ENCODE measurements at places on chromosomes 3 and 15. TPM values are rescaled to one million over a fixed set of nuclear protein-coding genes. Genes with fewer than 3 reads are reported as not detected.

Gene SNUPN
- 33.5 TPM for total RNA-seq

Gene PLXNB1
- total RNA-seq: 8.0 TPM

Gene PRRT3
- 7.5 TPM for total RNA-seq

Gene HHLA2
- not detected for total RNA-seq

DNA sequence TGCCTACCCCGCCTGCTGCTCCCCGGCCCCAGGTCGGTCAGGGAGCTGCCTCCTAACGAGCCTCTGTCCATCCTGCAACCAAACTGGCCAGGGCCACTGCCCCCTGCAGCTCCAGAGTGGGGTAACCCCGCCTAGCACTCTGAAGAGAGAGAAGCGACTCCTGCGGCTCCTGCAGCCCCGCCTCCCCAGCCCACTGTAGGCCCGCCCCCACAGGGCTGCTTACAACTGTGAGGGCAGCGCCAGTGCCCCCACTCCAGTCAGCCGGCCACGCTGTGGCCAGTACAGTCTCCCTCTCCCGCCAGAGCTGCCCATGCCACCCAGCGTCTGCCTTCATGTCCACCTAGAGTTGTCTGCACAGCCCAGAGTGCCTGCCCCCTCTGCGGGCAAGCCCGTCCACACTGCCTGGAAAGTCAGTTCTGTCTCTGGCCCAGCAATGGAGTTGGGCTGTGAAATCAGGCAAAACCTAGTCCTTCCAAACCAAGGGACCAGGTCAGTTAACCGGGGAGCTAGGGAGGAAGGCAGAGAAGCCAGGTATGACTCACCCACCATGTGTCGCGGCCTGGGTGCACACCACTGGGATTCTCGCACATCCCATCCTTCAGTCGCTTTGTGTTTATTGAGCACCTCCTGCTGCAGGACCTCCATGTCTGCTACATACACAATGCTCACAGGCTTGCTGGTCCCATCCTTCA lies 2.4 kb downstream of the UCN2 start:
- peak; percentile 81 for DNase-seq

DNA sequence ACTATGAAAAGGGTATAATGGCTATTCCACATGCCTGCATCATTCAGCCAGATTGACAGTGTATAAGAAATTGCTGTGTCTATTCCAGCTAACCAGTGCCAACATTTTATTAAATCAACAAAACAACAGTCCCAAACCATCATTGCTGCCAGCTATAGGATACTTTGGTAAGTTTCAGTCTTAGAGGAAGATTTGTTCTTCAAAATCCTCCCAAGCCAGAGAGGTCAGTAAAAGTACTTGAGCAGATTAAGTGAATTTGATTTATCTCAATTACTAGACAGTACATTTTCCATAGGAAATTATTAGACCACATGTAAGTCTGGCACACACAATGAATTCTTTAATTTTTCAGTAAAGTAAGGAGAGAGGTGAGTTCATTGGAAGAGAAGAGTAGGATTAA lies 50.7 kb downstream of the TFG start:
- no peak for DNase-seq

DNA sequence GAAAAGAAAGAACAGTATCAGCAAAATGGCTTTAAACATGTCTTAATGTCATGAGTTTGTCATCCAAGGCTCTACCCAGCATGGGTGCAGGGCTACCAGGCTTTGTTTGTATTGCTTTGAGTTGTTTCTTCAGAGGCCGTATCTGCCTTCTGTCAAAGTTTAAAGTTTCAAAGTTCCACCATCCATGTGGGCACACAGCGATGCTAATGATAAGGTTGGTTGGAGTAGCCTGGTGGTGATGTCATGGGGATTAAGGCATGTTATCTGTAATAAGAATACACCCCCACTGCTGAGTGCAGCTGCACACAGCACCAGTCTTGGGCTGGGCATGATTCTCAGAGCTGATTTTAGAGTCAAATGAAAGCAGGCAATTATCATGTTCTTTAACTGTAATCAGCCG lies 72.0 kb upstream of the LRTM1 start:
- no peak for DNase-seq

DNA sequence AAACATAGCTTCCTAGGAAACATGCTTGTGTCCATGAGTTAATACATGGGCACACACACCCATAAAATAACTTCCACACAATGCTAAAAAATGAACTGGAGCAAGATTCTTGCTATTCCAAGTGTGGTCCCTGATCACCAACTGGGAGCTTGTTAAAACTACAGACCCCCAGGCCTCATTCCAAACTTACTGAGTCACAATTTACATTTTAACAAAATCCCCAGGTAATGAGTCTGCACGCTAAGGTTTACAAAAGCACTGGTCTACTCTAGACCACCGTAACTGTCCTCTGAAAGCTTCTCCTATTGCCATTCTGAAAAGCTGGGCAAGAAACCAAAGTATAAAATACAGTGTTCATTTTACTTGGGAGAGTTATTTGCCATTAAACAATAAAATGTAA lies 45.4 kb downstream of the IGF2BP2 start:
- no peak for DNase-seq

- no peak for DNase-seq
These were observed 23.4 kb upstream of the MYZAP start for GRCh38 chr15:57568299-57568698.

Data from GM23248 (cell line).